ENCODE measurements at places on chromosomes 5 and 9.
A peak's percentile ranks its signal among the peaks of the same experiment; 100 is the strongest.

- DNase-seq = no peak
Observed at GRCh38 chr9:108939975-108940374, 5.8 kb downstream of the ABITRAM start.

DNA sequence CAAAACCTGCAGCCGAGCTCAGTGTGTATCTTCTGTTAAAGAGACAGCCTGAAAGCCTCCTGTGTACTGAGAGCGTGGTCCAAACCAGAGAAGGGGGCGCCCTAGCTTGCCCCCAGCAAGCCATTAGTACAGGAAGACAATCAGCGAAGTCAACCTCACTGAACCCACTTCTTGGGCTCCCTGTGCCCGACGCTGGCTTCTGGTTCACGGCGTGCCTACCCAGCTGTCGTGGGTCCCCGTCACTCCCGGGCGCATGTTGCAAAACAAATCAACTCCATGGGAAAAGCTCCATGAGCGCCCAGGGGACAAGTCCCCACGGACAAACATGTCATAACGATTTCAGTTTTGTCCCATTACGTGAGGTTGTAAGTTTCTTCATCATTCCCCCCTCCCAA, 326.9 kb downstream of the SH3GL2 start:
- DNase-seq = no peak

GRCh38 chr9:99373912-99374311, 151.8 kb downstream of the SEC61B start:
- no peak for DNase-seq

GRCh38 chr5:180053061-180053602, 18.4 kb downstream of the RNF130 start:
- no peak for DNase-seq

- peak; percentile 86 for DNase-seq
Observed at GRCh38 chr9:137156567-137157375, 13.1 kb downstream of the LRRC26 start.

DNA sequence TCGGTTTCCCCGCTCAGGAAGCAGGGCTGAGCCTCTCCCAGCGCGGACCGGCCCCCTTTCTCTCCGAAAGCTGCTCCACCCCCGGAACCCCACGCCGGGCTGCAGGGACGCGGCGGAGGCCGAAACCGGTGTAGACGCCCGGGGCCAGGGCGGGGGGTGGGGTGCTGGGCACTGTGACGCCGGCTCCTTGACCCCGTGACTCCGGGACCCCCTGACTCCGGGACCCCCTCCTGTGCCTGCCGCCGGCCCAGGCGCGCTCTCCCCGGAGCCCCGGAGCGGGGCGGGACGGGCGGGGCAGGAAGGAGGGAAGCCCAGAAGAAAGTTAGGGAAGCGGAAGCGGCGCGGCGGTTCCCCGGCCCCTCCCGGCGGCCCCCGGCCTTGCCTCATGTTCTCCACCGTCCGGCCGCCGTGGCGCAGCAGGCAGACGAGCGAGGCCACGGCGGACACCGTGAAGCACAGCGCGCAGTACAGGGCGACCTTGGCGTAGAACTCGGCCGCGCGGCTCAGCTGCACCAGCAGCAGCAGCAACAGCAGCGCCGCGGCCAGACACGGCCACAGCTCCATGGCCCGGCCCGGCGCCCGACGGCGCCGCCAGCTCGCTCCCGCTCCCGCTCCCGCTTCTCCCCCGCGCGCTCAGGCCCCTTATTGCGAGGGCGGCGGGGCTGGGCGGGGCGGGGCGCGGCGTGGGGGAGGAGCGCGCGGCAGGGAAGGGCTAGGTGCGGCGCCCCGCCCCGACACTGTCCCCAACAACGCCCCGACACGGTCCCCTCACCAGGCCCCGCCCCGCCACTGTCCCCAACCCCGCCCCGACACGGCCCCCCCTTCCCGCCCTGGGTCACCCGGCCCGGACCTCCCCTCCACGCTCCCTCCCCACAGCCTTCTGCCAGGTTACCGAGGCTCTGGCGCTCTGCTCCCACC, at the start of gene AGPAT2:
AGPAT2 (minus strand) TSS at position 664 of the 918 bp plus-strand sequence; CDS start at position 564, 100 bp downstream.
- DNase-seq = no peak

GRCh38 chr5:57575839-57576238, 93.2 kb upstream of the ACTBL2 start:
- DNase-seq = no peak

DNA sequence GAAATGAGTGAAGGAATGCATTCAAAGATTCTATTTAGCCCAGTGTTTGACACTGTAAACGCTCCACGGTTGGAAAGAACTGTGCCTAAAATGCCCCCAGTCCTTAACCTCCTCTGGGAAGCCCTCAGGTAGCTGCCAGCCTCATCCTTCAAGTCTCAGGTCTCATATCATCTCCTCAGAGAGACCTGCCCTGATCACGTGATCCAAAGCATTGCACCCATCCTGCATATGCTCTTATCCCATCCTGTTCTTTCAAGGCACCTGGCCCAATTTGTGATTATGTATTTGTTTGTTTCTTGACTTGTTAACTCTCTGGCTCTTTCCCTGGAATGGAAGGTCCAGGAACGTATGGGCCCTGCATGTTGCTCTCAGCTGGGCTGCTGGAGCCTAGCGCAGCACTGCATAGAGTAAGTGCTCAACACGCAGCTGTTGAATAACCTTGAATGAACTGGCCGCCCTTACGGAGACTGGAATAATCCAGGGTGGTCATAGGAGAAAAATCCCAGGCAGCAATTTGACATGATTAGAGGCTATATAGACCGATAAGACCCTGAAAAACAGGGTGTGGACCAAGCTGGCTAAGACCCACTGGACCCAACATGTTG, 8.7 kb downstream of the C1QTNF2 start:
- DNase-seq = no peak

GRCh38 chr5:128684961-128685360, 146.9 kb upstream of the FBN2 start:
- no peak for DNase-seq

DNA sequence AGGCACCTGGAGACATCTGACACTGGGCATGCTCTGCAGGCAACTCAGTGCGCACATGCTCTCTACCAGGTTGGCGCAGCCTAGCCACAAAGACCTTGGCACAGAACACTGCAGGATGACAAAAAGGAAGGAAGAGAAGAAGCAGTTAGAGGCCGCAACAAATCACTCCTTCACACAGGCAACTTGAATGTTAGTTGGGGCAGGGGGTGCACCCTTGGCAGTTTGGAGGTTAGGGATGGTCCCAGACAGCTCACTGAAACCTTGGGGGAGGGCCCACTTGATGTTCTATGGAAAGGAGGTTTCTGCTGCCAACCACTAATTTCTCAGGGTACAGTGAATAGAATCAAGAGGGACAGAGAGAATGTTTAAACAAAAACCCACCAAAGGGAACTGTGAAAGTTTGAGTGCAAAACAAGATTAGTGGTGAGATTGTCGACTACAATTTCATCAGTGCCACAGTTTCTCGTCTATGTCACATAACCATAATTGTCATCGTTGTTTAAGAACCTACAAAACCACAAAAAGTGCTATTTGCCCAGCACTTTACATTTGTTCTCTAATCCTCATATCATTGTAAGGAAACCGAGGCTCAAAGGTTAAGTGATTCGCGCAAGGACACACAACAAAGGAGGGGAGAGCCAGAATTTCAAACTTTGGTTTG, 48.7 kb downstream of the FBXW11 start:
- DNase-seq = no peak

GRCh38 chr5:144864118-144864517, 693.4 kb downstream of the KCTD16 start:
- no peak for DNase-seq

DNA sequence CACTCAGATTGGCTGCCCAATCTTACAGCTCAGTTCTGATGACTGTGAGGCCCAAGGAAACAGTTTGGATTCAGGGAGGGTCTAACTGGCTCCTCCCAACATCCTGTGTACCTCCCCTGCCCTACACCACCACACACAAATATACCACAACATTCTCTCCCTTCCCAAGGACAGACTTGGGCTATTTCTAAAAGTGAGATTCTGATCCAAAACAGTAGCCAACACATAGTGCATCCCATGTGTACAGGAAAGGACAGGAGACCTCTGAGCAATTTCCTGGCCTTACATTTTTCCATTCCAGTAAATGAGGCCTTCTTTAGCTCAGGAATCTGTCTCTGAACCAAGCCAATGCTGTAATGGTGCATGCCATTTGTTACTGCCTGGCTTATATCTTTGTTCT, 20.8 kb downstream of the ZNF366 start:
- no peak for DNase-seq

- DNase-seq = no peak
Observed at GRCh38 chr9:25964239-25964638, 286.0 kb upstream of the TUSC1 start.

GRCh38 chr5:44795496-44795895, 13.3 kb upstream of the MRPS30 start:
- no peak for DNase-seq

DNA sequence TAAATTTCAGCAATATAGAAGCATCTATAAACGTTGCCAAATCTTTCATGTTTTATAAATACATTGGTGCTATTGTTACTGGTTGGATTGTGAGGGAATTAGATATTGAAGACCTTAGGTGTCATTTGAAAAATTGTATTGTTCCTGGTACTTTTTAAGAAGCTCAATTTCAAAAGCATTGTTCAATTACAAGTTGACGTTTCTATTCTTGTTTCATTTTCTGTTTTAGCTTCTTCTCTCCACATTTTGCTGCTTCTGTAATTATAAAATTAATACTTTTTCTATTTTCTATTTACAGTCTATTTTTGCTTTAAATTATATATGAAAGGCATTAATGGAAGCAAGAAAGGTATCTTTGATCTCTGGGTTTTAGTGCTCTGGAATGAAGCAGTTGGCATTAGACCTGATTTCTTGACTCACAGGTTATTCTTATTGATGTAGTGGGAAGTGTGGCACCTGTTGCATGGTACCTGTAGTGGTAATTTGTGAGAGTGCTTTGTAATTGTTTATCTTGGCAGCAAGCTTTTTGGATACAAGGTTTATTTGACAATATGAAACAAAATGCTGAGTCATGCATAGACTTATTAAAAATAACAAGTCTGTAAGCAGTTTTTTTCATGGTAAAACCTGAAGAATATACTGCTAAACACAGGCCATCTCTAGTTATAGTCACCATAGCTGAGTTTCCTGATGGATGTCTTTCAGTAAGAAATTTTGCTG, 13.2 kb downstream of the MACIR start:
- peak; percentile 72 for DNase-seq

DNA sequence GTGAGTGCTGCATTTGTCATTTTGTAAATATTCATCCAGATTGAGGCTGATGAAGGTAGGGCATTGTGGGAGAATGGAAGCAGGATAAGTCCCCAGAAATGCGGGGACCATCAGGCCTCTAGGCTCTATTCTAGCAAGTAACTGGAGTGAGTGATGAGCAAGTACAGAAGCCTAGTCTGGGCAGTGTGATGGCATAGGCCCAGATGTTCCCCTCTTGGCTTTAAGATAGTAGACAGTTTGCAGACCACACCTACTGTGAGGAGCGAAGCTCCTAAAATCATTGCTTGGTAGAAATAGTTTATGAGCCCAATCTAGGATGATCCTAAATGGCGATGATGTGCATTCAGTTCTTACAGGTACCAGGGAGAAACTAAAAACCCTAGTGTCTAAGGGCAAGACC, 24.3 kb downstream of the NDFIP1 start:
- peak; percentile 75 for DNase-seq

- no peak for DNase-seq
Observed at GRCh38 chr9:3809724-3810123, 283.9 kb upstream of the RFX3 start.

GRCh38 chr5:34494111-34494755, 161.9 kb upstream of the RAI14 start:
- DNase-seq = no peak

All from hematopoietic multipotent progenitor cell treated with erythropoietin and hydrocortisone succinate and interleukin-3 and kit ligand, for 17 days (in vitro differentiated cells).